ENCODE measurements at places on chromosomes 1 and 21.

GRCh38 chr1:150127868-150128267 lies 21.8 kb upstream of the PLEKHO1 start:
- DNase-seq, result no peak

- peak; percentile 5 for DNase-seq
These were observed 595 bp upstream of the DDR2 start for GRCh38 chr1:162631546-162632191.

GRCh38 chr1:39413902-39414528 lies 77.4 kb upstream of the BMP8A start:
- no peak for DNase-seq

GRCh38 chr1:45968941-45969666 lies 163.3 kb downstream of the PIK3R3 start:
- DNase-seq, result no peak

DNA sequence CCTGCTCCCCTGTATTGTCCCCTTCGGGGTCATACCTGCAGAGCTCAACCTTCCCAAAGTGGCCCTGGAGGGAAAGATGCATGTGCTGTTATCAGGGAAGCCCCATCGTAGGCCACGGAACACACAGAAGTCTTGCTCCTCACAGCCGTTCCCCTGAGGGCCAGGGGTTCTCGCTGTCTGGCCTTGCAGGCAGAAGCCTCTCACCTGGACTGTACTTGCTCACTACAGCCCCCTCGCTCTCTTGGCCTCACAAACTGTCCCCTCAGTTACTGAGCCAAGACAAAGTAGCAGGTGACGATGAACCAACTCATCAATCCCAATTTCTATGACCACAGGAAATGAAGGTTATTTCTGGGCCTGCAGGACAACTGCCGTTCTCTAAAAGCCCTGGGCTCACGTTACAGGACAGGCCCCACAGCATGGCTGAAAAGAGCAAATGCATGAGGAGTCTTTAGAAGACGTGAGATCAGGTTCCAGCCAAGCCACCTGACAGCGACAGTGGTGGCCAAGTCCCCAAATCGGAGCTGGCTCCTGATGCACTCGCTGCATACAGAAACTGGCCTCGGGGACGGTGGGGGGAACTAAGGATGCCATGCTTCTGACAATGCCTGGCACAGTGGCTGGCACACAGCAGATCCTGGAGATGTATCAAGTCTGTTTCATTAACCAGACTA lies 95.0 kb downstream of the RAVER2 start:
- no peak for DNase-seq

DNA sequence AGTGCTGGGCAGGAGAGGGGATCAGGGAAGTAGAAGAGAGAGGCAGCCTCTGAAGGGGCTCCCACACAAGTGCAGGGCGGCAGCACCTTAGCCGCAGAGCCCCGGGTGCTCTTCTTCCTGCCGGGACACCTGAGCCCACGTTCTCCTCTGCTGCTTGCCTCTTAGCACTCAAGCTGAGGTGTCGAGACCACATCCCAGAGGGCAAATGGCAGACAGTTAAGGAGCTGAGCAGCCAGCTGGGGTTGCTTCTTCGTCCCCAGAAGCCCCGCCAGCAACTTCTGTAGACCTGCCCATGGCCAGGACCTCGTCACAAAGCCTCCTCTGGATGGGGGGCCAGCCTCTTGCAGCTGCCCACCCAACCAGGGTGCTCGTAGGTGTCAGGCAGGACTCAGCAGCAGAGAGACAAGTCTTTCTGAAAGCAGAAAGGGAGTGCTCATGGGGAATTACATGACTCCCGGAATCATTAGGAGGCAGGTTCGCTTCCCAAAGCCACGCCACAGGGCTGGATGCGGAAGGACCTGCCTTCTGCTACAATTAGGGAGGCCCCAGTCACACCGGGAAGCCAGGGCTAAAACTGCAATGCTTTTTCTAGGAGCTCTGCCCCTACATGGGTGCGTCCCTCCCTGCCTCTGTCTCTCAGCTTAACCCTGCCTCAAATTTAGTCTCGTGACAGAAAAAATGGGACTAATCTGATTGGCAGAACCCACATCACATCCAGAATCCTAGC lies 141.4 kb upstream of the RAB4A start:
- DNase-seq, result no peak

- DNase-seq, result peak; percentile 83
These were observed 15.9 kb downstream of the RNU5D-1 start for GRCh38 chr1:44714944-44715571.

- DNase-seq, result peak; percentile 47
These were observed 15.2 kb downstream of the CDCP2 start for GRCh38 chr1:54137534-54138061.

- DNase-seq, result no peak
These were observed 4.1 kb upstream of the FCRL2 start for GRCh38 chr1:157781048-157781447.

DNA sequence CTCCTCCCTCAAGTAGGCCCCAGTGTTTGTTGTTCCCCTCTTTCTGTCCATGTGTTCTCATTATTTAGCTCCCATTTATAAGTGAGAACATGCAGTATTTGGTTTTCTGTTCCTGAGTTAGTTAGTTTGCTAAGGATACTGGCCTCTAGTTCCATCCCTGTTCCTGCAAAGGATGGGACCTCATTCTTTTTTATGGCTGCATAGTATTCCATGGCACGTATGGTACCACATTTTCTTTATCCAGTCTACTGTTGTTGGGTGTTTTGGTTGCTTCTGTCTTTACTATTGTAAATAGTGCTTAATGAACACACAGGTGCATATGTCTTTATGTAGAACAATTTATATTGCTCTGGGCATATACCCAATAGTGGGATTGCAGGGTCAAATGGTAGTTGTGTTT lies 232.9 kb downstream of the TPR start:
- DNase-seq, result no peak
